ENCODE measurements at places on chromosomes 16 and 17.

DNA sequence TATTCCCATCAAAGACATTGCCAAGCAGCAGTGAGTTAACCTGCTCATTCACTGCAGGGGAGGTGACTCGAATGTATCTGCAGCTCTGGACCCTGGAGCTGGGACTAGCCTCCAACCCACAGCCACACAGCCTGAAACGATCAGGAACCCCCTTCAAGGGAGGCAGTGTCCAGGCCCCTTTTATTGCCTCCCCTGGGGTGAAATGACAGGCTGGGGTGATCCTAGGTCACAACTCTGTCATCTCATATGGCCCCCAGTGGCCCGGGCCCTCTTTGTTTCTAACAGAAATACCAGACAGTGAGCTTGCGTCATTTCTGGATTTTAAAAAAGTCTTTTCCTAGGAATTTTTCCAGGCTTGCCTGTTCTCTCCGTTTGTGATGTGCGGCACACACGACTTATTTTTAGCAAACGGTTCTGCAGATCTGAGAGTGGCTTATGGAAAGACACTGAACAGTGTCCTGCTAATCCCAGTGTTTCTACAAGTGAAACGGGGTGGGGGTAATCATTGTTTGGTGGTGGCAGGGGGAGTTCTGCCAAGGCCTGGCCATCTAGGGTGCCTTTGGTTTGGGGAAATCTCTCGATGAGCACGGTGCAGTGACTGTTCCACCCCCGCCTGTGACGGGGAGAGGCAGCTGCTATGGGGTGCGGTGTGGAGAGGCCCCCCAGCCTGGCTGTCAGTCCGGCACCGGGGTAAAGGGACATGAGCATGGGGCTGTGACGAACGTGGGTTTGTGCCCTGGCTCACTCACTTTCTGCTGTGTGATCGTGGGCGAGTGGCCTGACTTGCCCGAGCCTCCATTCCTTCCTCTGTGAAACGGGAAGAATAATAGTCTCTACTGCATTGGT, 27.2 kb downstream of the NAGPA start:
- DNase-seq = no peak

GRCh38 chr17:39634384-39634871, 2.5 kb upstream of the STARD3 start:
- DNase-seq = no peak

DNA sequence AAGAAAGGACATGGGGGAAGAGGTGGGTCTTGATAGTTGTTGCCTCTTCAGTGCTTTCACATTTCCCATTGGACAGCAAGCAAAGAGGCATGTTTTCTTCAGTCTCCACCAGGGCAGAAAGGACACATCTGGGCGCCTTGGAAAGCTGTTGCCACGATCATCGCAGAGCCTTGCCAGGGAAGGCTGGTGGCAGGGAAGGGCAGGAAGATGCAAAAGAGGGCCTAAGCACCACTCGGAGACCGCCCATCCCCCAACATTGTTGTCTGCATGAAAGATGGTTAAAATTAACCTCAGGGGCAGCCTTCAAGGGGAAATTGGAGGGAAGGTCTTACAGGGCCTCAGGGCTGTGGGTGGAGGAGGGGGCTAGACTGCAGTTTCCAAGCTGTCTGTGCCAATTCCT, 114.2 kb downstream of the SOX9 start:
- no peak for DNase-seq

DNA sequence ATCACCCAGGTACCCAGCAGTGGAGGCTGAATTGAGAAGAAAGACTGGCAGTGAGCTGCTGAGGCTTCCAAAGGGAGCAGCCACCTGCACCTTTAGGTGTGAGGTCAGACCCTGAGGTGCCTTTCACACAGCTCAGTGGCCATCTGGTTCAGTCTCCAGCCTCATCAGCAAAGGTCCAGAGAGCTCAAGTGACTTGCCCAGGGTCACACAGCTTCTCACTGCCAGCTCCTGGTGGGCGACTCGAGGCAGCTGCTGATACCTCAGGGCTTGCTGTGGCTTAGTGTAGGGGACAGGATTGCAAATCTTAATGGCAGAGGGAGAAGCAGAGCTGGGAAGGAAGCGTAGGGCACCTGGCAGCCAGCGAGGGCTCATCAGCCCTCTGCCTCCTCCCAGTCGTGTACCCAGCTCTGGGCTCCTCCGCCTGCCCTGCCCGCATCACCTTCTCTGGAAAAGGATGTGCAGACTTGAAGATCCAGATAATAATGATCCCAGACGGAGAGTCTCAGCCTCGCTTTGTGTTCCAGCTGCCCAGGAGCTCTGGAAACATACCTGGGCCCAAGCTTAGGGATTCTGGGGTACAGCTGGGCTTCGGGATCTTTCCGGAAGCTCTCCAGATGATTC, 165.3 kb upstream of the GSE1 start:
- no peak for DNase-seq

DNA sequence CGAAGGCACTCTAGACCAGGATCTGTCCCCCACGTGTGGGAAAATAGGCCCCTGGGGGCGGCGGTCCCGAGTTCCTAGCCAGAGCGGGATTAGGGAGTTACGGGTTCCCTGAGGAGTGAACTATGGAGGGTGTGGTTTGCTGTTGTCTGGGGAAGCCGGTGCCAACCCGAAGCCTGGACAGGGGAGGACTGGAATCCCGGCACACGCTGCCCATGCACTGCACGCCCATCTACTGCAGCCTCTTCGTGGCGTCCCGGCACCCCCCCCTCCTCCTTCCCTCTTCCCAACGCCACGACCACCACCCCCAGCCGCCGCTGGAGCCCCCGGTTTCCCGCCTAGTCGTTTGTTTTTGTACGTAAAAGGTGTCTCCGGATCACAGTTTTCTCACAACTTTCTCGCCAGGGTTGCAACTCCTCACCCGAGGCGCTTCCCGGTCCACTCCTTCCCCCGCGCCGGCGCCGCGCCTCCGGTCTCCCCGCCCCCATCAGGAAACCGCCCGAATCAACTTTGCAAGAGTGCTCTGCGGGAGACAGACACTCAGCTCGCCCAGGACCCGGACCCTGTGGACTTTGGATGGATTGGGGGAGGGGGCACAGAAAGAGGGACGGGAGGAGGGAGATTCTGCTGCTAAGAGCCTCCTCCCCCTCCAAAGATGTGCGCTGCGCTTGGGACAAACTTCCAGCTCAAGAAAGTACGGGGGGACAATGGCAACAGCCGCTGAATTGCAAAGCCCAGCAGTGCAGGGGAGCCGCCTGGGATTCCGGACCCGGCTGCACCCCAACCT, 1.4 kb upstream of the LHX1 start:
- DNase-seq = no peak
